ENCODE measurements at places on chromosomes 5 and 9.
A peak's percentile ranks its signal among the peaks of the same experiment; 100 is the strongest.

DNA sequence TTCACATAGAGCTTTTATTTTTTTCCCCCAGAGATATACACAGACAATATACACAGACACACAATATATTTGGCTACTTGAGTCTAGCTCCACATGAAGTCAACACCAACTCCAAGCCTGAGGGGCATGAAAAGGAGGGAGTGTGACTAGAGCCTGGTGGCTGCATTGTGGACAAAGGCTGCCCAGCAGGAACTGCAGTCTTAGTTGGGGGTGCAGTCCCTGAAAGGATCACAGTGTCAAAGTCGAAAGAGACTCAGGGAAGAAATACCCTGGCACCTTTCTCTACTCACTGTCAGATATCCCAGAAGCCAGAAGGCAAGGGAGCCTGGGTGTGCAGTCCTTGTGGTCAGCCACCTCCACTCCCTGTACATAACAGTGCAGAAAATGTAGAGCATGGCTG lies 231.6 kb upstream of the RPS23 start:
- DNase-seq, result no peak

- no peak for DNase-seq
Measured at GRCh38 chr9:125989524-125990180, 242.5 kb downstream of the PBX3 start.

- DNase-seq, result no peak
Measured at GRCh38 chr9:94888775-94889174, 162.3 kb downstream of the AOPEP start.

DNA sequence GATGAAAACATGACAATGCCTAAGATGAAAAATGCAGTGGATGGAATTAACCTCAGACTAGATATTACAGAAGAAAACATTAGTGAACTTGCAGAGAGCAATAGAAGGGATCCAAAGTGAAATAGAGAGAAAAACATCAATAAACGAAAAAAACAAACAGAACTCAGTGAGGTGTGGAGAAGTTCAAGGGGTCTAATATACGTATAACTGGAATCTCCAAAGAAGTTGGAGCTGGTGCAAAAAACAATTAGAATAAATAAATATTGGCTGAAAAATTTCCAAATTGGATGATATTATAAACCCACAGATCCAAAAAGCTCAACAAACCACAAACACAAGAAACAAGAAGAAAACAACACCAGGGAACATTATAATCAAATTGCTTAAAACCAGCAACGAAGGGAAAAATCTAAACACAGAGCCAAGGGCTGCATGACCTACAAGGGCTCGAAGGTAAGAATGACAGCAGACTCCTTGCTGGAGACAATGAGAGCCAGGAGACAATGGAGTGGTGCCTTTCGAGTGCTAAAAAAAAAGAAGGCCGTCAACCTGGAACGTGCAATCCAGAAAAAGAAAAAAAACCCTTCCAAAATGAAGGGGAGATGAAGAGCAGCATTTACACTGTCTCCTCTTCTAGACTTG lies 11.8 kb downstream of the FAM163B start:
- peak; percentile 46 for DNase-seq

- no peak for DNase-seq
Measured at GRCh38 chr9:134515026-134515821, 126.4 kb upstream of the COL5A1 start.

- DNase-seq, result no peak
Measured at GRCh38 chr9:116059466-116059865, 94.1 kb upstream of the PAPPA start.

DNA sequence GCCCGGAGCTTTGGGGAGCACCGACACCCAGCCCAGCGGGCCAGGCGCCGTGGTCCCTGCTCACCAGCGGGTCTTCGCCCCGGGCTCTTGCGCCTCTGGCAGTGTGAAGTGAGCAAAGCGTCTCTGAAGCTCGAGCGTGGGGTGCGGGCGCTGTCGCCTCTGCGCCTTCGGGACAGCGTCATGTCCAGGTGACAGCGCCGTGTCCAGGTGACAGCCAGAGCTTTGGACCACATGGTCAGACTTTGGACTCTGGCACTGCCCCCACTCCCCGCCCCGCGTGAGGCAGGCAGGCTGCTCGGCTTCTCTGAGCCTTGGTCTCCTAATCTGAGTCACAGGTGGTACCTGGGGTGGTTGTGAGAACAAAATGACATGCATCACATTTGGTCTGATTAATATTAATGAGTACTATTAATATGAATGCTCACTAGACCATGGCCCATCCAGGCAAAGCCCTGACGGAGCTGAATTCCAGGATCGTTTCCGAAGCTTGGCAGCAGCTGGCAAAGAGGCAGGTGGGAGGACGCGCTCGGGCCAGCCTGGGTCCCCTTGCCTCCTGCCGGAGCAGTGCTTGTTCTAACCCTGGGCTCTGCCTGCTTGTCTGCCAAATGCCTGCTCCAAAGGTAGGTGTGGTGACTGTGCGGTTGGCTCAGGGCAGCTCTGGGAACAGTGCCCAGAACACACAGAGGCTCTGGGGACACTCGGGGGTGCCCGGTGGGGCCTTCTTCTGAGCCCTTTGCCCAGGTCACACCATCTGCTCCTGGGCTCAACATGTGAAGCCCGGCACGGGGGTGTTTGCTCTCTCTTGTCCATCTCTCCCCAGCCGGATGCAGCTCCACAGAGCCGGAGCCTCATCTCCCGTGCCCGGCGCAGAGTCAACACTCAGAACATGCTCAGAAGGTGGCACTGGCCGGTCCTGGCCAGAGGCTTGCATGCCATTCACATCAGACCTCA lies 157.1 kb downstream of the OLFM1 start:
- DNase-seq, result peak; percentile 86

DNA sequence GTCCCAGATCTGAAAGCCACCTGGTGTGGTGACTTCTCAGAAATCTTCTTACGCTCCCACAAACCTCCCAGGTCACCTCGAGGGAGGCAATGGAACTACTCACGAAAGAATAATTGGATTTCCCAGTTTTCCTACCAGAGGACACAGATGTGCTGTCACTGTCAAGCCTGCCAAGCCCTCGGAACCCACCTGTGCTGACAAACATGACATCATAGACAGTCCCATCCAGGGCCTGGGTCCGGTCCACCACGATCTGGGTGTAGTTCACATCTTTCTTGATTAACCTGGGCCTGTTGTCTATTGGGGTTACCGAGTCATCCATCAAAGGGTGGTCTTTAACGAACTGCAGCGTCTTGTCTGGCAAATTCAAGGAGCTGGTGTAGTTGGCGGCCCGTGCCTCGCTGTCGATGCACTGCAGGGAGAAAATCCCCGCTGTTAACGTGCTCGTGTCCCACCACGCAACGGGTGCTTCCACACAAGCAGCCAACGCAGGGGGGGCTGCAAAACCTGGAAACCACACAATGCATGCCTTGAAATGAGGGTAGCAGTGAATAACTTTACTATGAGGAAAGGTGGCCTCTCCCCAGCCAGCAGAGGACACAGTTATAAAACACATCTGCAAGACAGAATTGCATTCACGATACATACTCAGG lies 69.0 kb downstream of the SECISBP2 start:
- DNase-seq, result no peak

GRCh38 chr5:35242702-35243258 lies 12.5 kb upstream of the PRLR start:
- DNase-seq, result no peak

DNA sequence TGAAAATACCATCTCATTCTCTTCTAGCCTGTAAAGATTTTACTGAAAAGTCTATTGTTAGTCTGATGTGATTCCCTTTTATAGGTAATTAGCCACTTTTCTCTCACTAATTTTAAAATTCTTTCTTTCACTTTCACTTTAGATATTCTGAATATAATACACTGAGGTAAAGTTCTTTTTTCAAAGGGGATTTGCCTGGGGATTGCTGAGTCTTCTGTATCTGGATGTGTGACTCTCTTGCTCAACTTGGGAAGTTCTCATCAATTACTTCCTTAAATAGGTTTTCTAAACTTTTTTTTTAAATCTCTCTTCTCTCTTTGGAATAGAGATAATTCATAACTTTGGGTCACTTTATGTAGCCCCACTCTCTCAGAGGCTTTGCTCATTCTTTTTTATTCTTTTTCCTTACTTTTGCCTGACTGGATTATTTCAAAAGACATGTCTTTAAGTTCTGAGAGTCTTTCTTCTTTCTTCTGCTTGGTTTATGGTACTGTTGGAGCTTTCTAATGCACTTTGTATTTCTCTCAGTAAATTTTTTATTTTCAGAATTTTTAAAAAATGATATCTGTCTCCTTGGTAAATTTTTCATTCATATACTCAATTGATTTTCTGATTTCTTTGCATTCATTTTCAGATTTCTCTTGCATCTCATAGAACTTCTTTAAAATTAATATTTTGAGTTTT lies 55.9 kb upstream of the IL12B start:
- DNase-seq, result no peak

DNA sequence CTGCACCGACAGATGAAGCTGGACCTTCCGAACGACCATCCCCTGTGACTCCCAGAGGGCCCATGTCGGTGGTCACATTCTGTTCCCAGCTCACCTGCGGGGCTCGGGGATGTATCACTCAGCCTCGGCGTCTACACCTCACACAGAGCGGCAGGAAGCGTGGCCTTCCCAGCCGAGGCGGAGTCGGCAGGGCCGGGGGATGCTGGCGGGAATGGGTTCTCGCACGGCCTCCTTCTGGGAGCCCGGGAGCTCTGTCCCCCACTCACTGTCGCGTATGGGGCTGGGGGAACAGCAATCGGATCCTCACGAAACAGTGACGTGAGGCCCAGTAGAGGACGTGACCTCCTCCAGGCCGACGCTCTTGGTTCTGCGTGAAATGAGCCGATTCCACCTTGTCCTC lies 20.4 kb downstream of the NACC2 start:
- no peak for DNase-seq

DNA sequence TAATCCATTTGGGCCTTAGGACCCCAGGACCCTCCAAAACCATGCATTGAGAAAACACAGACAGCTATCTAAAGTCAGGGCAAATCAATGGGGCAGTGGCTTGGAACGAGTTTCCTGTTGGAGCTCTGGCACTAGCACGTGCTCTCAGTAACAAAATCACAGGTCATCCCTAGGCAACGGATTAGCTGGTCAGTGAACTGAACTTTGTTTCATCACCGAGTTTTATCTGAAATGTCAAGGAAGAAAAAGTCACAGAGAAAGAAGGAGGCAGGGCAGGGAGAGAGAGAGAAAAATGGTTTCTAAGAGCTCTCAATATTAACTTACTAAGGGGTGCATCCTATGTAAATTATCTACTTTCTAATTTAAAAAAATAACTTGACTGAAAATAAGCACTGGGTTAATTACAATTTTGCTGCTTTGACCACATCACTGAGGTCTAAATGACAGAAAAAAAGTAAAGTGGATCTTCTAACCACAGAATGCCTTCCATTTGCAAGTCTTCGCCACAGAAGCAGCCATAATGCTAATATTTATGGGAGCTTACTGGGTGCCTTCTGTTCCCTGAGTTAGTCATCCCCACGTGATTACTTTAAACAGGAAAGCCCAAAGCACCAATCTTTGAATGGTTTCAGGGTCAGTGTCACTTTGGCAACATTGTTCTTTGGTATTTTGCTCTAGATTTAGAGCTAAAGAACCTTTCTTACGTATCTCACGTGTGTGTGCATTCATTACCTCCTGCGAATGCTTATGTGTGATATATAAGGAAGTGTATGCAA lies 503.9 kb downstream of the RASEF start:
- DNase-seq, result no peak

DNA sequence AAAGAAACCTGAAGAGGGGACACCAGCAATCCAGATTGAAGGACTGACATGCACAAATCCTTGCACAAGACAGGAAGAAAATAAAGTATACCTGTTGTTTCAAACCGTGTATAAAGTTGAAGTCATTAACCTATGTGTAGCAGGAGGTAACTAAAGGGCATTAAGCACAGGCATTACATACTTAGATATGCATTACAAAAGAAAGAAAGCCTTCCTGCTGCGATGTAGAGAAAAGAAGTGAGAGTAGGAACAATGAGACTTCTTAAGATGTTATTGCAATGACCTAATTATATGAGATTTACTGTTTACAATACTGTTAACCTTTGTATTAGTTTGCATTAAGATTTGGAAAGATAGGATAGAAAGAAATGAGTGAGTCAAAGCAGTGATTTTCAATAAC lies 308.9 kb upstream of the PTPRD start:
- DNase-seq, result no peak

GRCh38 chr9:37364751-37365360 lies 57.6 kb upstream of the GRHPR start:
- DNase-seq, result no peak

- DNase-seq, result no peak
Measured at GRCh38 chr5:96655506-96655905, 6.7 kb upstream of the CAST start.

GRCh38 chr5:52924456-52924855 lies 64.7 kb upstream of the ITGA2 start:
- no peak for DNase-seq

GRCh38 chr5:73747696-73748380 lies 121.8 kb downstream of the ARHGEF28 start:
- DNase-seq, result no peak
